NCI-H526 treated with DMSO at 0.1 percent for 48 hours (cell line): ENCODE measurements at places on chromosomes 12 and 14.

- DNase-seq = peak; percentile 56
Observed at GRCh38 chr12:131827961-131828534, at the start of gene MMP17. Gene MMP17, plus strand, starts transcription at chr12:131828393. Its CDS starts 102 bp downstream, at chr12:131828495.

DNA sequence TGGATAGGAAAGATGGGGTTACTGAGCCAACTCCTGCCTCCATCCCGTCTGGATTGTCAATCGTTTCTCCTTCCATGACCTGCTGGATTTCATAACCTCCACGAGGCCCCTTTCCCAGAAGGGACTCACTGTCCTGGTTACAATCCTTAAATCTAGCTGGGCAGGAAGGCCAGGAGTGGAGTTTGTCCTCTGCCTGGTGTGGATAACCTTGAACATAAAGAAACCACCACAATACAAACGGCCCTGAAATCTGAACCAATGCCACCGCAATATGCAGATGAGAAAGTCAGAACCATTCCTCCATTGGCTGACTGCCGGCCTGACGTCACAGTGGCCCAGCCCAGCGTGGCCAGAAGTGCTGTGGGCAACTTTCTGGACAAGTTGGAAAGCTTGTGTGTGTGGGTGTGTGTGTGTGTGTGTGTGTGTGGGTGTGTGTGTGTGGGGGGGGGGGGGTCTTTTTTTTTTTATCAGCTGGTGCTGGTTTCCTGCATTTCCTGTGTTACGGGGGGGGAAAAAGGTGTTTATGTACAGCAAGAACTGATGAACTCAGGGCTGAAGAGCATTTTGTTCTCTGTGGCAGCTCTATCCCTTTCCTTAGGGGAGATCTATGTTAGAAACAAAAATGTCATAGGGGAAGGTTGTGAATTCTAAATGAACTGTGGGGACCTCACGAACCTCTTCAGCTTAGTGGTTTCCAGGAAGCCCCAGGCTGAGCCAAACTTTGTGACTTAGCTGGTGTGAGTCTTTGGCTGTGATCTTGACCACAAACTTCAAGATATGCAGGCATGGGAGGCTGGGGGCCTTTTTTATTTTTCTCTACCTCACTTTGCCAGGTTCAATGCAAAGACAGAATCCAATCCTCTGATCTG, 81.6 kb upstream of the MED13L start:
- peak; percentile 63 for DNase-seq

GRCh38 chr12:96176575-96176974, 17.6 kb upstream of the ELK3 start:
- DNase-seq = no peak

- DNase-seq = no peak
Observed at GRCh38 chr12:19212245-19212644, 82.7 kb downstream of the PLEKHA5 start.

DNA sequence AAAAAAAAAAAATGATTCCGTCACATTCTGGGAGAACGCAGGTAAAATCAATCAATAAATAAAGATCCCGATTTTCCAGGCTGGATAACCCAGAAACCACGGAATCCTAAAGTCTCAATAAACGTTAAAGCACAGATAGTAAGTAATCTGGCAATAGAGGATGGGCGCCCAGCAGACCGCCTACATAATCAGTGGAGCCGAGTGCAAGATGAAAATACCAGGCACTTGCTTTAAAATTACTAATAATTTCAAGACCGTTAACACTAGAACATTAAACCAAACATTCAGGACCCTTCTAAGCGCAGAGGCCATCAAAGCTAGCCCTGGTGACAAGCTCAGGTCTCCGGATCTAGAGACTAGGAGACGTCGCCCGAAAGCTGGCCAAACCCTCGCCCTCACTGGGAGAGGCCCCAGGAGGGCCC, 1.2 kb upstream of the DCAF11 start:
- DNase-seq = no peak
